Camera-type eye (tissue), 1 donor: ENCODE measurements at places on chromosomes 3 and 15. TPM values are rescaled to one million over a fixed set of nuclear protein-coding genes. Genes with fewer than 3 reads are reported as not detected.

CHRM5 gene
- total RNA-seq = 6.8 TPM

KCNMB3 gene
- 4.9 TPM for total RNA-seq

SCAMP5 gene
- 34.9 TPM for total RNA-seq

TAGLN3 gene
- total RNA-seq = 78.5 TPM

CKMT1A gene
- total RNA-seq = 2.6 TPM

ALCAM gene
- 55.5 TPM for total RNA-seq

LXN gene
- 14.3 TPM for total RNA-seq

TCTA gene
- 20.6 TPM for total RNA-seq

AGBL1 gene
- 3.7 TPM for total RNA-seq

IQCF5 gene
- not detected for total RNA-seq

REC114 gene
- not detected for total RNA-seq

LTF gene
- 52.9 TPM for total RNA-seq

GPR156 gene
- 3.8 TPM for total RNA-seq

ACKR2 gene
- total RNA-seq = 1.1 TPM

ADPRH gene
- 3.4 TPM for total RNA-seq

DCLK3 gene
- total RNA-seq = 1.6 TPM

DHX30 gene
- 103 TPM for total RNA-seq

PP2D1 gene
- not detected for total RNA-seq

FAM107A gene
- total RNA-seq = 18.9 TPM

CCR9 gene
- total RNA-seq = not detected

ARPP21 gene
- total RNA-seq = 22.7 TPM

ADAMTSL3 gene
- total RNA-seq = 44.9 TPM

TLNRD1 gene
- total RNA-seq = 12.2 TPM

CCR2 gene
- total RNA-seq = 0.77 TPM

SPINK8 gene
- total RNA-seq = not detected

KBTBD8 gene
- 7.5 TPM for total RNA-seq

VILL gene
- 14.9 TPM for total RNA-seq

CHRNA5 gene
- 3.6 TPM for total RNA-seq

CYP8B1 gene
- total RNA-seq = not detected

APEH gene
- 79.7 TPM for total RNA-seq

KBTBD13 gene
- total RNA-seq = not detected

FBXL22 gene
- total RNA-seq = 5.1 TPM

STAB1 gene
- 53.9 TPM for total RNA-seq

LRRC31 gene
- total RNA-seq = not detected

GRK7 gene
- 1.3 TPM for total RNA-seq

STRIT1 gene
- total RNA-seq = not detected

ZNF662 gene
- total RNA-seq = 33.0 TPM

SLC35G2 gene
- 13.6 TPM for total RNA-seq

TJP1 gene
- total RNA-seq = 145 TPM

NEO1 gene
- 83.9 TPM for total RNA-seq

SMCO1 gene
- 0.38 TPM for total RNA-seq

CCDC191 gene
- total RNA-seq = 11.7 TPM

FBXW12 gene
- not detected for total RNA-seq

SHC4 gene
- total RNA-seq = 4.3 TPM

ARGFX gene
- total RNA-seq = not detected

ERICH6 gene
- total RNA-seq = not detected

GRAMD1C gene
- 37.1 TPM for total RNA-seq

TRPM1 gene
- 52.6 TPM for total RNA-seq

SATB1 gene
- total RNA-seq = 89.1 TPM

RBP2 gene
- not detected for total RNA-seq

BFSP2 gene
- 299 TPM for total RNA-seq

GABRB3 gene
- total RNA-seq = 44.0 TPM

MYO5C gene
- total RNA-seq = 18.4 TPM

FOXB1 gene
- not detected for total RNA-seq

DPPA4 gene
- total RNA-seq = 1.9 TPM

LRRC2 gene
- total RNA-seq = 3.6 TPM
